HCT116 (cell line): ENCODE measurements at places on chromosomes 7 and 10.

GRCh38 chr7:152399344-152399743 is 36.5 kb downstream of the KMT2C start:
- no peak for DNase-seq

DNA sequence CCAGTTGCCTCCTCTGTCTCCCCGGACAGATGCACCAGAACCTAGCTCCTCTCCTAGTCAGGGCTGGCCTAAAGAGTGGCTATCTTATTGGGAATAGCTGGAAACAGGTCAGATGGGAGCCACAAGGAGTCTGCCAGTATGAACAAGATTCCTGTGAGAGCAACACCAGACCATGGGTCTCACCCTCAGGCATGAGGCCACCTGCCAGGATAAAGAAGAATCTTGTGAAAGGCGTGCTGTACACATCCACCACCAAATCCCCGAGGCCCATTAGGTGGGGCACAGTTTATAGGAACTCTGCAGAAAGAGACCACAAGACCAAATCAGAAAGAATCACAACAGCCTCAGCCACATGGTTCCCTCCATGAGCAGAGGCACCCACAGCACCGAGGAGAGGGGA is 325.9 kb downstream of the TNS3 start:
- DNase-seq: no peak

- DNase-seq: no peak
These were observed 550 bp upstream of the CREM start for GRCh38 chr10:35126062-35126529.

DNA sequence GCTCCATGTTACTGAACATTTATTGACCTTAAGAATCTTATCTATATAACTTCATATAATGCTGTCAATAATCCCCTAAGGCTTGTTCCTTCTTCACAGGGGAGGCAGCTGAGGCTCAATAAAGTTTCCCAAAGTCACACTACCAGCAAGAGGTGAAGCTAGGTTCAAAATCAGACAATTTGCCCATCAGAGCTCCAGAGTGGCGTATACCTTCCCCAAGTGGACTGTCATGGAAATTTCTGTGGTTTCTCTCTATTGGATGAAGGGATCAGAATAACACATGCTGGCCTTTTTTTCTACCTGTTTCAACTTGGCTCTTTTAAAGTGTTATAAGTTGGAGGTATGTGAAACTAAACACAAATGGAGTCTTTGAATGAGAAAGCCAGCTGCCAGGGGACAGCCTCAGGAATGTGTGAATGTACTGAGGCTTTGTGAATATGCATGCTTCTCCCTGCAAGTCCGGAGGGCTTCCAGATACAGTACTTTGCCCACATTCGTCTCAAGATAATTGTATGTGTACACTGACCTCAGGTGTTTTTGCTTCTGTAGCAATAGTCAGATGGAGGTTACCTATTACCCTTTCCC is 656.3 kb upstream of the CELF2 start:
- DNase-seq: no peak

DNA sequence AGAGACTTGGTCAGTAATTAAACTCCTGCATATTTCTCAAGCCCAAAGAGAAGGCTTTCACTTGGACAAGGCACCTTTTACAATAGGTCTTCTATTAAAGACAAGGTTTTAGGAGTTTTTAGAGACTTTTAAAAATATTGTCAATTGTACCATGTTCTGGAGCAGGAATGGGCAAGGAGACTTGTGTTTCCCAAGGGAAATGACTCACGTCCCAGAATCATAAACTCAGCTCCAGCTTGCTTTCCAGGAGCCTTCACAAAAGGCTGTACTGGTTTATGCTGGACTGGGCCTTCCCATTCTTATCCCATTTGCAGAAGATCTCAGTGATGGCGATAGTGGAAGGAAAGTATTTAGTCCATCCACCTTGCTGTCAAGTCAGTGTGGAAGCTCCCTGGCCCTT is 7.8 kb upstream of the GLI3 start:
- no peak for DNase-seq

DNA sequence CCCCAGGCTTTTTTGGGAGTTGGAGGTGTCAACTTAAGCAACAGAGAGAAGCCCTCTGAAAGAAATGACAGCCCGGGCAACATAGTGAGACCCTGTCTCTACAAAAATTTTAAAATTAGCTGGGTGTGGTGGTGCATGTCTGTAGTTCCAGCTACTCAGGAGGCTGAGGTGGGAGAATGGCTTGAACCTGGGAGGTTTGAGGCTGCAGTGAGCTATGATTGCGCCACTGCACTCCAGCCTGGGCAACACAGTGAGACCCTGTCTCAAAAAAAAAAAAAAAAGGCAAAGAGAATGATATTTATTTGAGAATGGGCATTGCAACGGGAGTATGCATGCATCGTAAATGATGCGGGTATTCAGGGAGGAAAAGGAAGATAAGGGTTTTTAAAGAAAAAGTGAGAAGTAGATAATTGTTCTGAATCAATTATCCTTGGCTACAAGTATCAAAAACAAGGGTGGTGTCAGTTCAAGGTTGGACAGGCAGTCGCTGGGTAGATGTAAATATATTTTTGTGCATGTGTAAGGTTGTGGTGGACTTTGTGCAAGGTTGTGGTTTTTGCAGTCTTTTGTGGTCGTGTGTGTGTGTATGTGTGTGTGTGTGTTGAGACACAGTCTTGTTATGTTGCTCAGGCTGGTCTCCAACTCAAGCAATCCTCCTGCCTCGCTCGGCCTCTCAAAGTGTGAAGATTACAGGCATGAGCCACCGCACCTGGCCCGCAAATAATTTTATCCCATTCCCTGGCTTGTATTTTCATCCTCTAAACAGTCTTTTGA is 65.6 kb downstream of the COL26A1 start:
- DNase-seq: no peak

DNA sequence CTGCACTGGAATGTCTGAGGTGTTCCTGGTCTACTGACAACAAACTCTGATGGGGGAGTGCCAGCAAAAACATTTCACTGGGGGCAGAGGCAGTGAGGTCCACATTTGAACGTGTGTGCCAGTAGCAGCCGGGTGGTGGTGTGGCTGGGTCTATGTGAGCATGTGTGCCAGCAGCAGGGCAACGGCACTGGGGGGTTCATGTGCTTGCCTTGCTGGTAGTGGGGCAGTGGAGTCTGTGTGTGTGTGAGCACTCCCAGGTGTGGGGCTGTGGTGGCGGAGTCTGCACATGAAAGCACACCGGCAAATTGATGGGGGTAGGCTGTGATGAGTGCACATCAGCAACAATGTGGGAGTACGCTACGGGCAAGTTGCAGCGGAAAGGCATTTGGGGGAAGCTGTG is 49.4 kb upstream of the SORCS1 start:
- DNase-seq: no peak

- DNase-seq: no peak
These were observed 182.4 kb upstream of the FRMD4A start for GRCh38 chr10:14513123-14513522.
